ENCODE measurements at places on chromosomes 7 and 10. TPM values are rescaled to one million over a fixed set of nuclear protein-coding genes. Genes with fewer than 3 reads are reported as not detected.

Gene SUN3
- total RNA-seq, result not detected

Gene PGAM2
- total RNA-seq, result not detected

Gene ZPBP
- total RNA-seq, result not detected

Gene NUDT13
- 0.30 TPM for total RNA-seq

Gene CNNM2
- total RNA-seq, result 7.1 TPM

Gene PLOD3
- 234 TPM for total RNA-seq

Gene HABP2
- total RNA-seq, result not detected

Gene AKR1D1
- not detected for total RNA-seq

Gene KDM7A
- 5.2 TPM for total RNA-seq

Gene ALOX5
- not detected for total RNA-seq

Gene ATXN7L1
- total RNA-seq, result 7.2 TPM

Gene SVOPL
- under 0.01 TPM for total RNA-seq

Gene PRLHR
- not detected for total RNA-seq

Gene GPR26
- not detected for total RNA-seq

Gene NPTX2
- 1.5 TPM for total RNA-seq

Gene SFRP4
- total RNA-seq, result 0.14 TPM

Gene TMEM130
- 0.30 TPM for total RNA-seq

Gene KLF6
- 11.3 TPM for total RNA-seq

Gene CLDN4
- total RNA-seq, result 0.89 TPM

Gene FAM25A
- total RNA-seq, result not detected

Gene CLRN3
- total RNA-seq, result not detected

Gene DMTF1
- total RNA-seq, result 78.1 TPM

Gene ZMIZ2
- 21.3 TPM for total RNA-seq

Gene PDZD7
- 1.5 TPM for total RNA-seq

Gene TMEM196
- not detected for total RNA-seq

Gene HACD1
- 30.0 TPM for total RNA-seq

Gene MYH16
- total RNA-seq, result under 0.01 TPM

Gene SNCG
- 3.3 TPM for total RNA-seq

Gene VAX1
- not detected for total RNA-seq

Gene GLI3
- 7.2 TPM for total RNA-seq

Gene CDH23
- total RNA-seq, result under 0.01 TPM

Gene PCLO
- total RNA-seq, result 0.59 TPM

Gene TAS2R5
- 1.2 TPM for total RNA-seq

Gene HYAL4
- not detected for total RNA-seq

Gene CRPPA
- total RNA-seq, result 2.7 TPM

Gene LDB3
- 0.30 TPM for total RNA-seq

Gene ARMC3
- total RNA-seq, result not detected

Gene LIPM
- total RNA-seq, result not detected

Gene SLC39A12
- not detected for total RNA-seq

Gene PNLIPRP2
- total RNA-seq, result not detected

Gene BTBD16
- not detected for total RNA-seq

Gene AS3MT
- 5.3 TPM for total RNA-seq

Gene CYP3A4
- not detected for total RNA-seq

Gene MDH2
- 28.5 TPM for total RNA-seq

Gene IDI2
- total RNA-seq, result not detected

Gene PPP1R17
- not detected for total RNA-seq

Gene MRC1
- 0.05 TPM for total RNA-seq

Gene GOLGA7B
- not detected for total RNA-seq

Gene SMKR1
- total RNA-seq, result not detected

Gene GPC2
- total RNA-seq, result 6.0 TPM

Gene CPA2
- not detected for total RNA-seq

Gene ZNF248
- 10.4 TPM for total RNA-seq

Gene PCDH15
- total RNA-seq, result under 0.01 TPM

Gene FAM25C
- total RNA-seq, result not detected

Gene PTPRE
- total RNA-seq, result 9.5 TPM

Gene FAM131B
- 4.0 TPM for total RNA-seq

Gene ACTL6B
- not detected for total RNA-seq

Gene POLR1F
- 13.7 TPM for total RNA-seq

Gene CELF2
- 5.1 TPM for total RNA-seq
